ENCODE measurements at places on chromosomes 2 and 18.

DNA sequence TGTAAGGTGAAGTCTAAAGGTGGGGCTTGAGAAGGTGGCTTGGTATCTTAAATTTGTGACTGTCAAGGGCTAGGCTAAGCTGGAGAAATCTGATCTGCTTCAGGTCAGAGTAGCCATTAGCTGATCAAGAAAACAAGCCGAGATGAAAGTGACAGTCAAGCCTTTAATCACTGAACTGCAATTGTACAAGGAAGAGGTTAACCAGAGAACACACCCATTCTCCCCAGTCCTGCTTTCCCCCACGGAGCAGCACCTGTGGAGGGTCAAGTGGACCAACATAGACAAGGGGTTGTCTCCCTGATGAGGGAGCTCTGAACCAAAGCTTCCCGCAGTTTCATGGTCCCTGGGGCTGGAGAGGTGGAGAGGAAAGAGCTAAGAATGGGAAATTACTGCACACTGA lies 901.2 kb downstream of the DCC start:
- no peak for DNase-seq

- DNase-seq = no peak
Measured at GRCh38 chr2:230868947-230869913, 4.5 kb downstream of the ITM2C start.

DNA sequence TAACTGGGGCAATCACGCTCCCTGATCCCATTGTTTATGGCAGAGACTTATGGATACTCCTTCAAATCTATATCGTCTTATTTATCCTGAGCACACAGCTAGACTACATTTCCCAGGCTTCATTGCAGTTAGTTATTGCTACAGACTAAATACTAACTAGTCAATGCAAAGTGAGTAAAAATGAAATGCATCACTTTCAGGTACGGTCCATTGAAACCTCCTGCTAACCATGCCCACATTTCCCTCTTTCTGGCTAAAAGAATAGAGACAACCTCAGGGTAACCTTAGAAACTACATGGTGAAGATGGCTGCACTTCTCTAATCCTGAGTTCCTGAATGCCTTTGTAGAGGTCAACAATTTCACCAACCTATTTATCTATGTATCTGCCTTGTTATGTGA lies 437.4 kb downstream of the EPHA4 start:
- no peak for DNase-seq

- no peak for DNase-seq
Measured at GRCh38 chr2:46073540-46074046, 223.6 kb upstream of the EPAS1 start.

DNA sequence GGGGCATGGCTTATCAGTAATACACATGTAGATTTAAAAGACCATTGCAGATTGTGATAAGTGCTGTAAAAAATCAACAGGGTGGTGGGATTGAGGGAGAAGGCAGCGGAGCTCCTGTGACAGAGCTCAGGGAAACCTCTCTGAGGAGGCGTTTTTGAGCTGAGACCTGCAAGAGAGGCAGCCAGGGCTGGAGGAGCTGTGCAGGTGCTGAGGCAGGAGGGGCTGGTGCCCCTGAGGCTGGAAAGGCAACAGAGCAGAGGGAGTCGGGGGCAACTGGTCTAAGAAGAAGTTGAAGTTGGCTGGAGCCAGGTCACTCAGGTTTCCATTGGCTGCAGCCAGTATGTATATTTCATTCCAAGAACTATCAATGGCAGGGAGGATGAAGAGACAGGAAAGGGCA lies 47.6 kb downstream of the KLHL29 start:
- DNase-seq = no peak

All from LNCaP clone FGC (cell line).